ENCODE measurements at places on chromosomes 5 and 9. TPM values are rescaled to one million over a fixed set of nuclear protein-coding genes. Genes with fewer than 3 reads are reported as not detected.

GRCh38 chr9:127133739-127134167, 11.3 kb upstream of the ANGPTL2 start:
- peak; percentile 65 for ATAC-seq

- ATAC-seq = no peak
These were observed 11.6 kb upstream of the CETN3 start for GRCh38 chr5:90421136-90421535.

DNA sequence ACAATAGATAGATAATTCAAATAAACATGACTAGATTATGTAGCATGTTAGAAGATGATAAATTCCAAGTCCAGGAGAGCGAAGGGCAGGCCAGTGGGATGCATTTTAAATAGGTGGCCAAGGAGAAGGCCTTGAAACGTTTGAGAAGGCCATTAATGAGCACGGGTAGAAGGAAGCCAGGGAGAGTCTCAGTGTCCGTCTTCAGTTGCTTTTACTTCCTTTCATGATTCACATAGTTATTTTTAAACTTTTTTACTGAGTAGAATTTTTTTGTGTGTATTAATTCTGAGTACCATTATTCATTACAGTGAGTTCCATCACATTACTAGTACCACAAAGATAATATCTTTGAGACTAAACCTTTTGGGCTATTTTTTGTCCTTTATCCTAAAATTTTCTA, 259.2 kb downstream of the ARRDC3 start:
- ATAC-seq = no peak

DNA sequence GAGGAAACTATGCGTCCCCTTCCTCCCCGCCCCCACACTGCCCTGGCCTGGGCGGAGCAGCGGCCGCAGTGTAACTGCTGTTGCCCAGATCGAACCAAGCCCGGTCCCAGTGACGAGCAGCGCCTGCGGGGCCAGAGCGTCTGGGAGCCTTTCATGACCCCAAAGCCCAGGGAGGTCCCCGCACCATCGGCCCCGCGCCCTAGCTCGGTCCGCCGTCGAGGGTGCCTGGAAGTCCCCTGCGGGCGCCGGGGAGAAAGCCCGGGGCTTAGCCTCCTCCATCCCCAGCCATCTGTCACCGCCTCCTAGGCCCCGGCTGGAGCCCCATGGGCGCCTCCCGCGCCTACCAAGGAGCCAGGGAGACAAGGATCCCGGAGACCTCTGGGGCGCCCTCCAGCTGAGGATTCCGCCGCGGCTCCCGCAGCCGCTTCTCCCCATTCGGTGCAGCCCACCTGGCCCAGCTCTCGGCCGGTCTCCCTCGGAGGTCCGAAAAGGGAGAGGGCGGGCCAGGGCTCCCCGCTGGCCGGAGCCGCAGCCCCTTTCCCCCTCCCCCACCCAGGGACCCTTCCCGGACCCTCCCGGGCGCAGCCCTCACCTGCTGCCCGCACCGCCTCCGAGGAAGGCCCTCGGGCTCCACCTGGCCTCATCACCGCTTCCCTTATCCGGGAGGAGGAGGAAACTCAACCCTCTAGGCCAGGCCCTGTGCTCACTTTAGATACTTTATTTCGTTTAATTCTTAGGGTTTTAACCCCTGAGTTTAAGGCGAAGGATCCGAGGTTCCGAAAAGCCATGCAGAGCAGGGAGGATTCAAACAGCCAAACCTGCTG, 45.6 kb downstream of the APTX start:
- ATAC-seq = no peak

DNA sequence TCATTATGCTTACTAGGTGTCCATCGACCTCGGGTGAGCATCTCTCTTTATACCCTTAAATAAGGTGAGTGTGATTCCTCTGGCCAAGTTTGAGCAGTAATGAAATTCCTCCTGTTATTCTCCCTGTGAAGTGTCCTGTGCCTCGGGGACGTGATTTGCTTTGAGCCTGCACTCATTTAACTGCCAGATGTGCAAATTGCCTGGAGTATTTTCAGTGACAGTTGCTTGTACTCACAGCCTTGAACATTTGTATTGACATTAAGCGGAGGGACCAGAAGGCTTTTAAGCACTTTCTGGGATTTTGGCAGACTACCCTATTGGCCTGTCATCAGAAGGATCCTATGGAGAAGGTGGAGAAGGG, 126.9 kb downstream of the DOCK2 start:
- ATAC-seq = no peak

- ATAC-seq = no peak
These were observed 36.2 kb upstream of the DAP start for GRCh38 chr5:10797261-10797660.

DNA sequence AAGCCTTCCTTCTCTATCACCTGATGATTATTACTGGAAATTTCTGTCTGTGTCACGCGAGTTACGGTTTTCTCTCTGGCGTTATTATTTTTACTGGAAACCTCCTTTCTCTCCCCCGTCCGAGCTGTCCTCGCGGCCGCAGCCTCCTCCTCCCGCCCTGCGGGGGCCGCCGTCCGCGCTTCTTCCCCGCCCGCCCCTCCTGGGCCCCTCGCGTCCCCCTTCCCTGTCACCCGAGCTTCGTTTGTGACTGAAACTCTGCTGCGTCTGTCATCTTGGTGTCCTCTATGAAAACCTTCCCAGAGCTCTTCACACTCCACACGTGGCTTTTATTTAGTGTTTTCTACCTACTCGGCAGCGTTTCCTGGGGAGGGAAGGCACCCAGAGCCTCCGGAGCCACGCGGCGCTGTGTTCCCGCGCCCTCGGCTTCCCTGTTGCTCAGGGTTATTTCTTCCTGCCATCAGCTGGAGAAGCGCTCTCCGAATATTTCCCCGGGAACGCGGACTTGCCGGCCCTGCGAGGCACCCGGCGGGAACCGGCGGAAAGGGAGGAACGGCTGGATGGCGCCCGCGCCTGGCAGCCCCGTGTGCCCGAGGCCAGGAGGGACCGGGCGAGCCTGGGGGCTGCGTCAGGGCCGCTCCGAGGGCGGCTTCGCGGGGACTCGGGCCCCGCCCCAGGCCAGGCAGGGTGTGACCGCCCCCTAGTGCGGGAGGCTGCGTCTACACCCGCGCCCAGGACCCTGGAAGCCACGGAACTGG, 33.9 kb downstream of the TRIP13 start:
- ATAC-seq = peak; percentile 77

- ATAC-seq = no peak
These were observed 69.8 kb upstream of the RASEF start for GRCh38 chr9:83132768-83133167.

- ATAC-seq = no peak
These were observed 69.9 kb upstream of the PLPP1 start for GRCh38 chr5:55604611-55605067.

- no peak for ATAC-seq
These were observed 56.8 kb upstream of the TRAF1 start for GRCh38 chr9:120983259-120983837.

- ATAC-seq = peak; percentile 46
These were observed 40.4 kb upstream of the SYNPO start for GRCh38 chr5:150599917-150600511.

DNA sequence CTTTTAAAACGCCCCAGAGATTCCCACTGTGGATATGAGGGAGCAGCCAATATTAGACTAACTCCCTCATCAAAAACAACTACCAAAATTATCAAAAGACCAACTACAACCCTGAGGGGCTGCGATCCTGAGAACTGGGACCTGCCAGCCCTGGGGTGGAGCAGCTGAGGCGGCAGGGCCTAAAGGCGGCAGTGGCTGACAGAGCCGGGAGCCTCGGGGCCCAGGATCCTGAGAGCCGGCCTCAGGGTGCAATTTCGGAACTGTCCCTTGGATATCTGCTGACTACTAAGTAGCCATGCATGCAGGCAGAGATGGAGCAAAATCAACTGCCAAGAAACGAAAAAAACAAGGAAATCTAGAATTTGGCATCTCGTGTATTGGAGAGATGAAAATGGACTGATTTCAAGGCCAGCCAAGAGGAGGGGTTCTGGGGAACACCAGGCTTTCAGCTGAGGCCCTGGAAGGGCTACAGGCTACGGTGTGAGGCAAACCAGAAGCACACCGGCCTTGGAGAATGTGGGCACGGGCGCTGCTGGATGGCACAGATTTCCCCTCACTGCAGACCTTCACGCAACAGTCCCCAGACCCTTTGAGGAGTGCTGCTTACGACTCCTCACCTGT, 63.6 kb upstream of the UBAC1 start:
- ATAC-seq = no peak

DNA sequence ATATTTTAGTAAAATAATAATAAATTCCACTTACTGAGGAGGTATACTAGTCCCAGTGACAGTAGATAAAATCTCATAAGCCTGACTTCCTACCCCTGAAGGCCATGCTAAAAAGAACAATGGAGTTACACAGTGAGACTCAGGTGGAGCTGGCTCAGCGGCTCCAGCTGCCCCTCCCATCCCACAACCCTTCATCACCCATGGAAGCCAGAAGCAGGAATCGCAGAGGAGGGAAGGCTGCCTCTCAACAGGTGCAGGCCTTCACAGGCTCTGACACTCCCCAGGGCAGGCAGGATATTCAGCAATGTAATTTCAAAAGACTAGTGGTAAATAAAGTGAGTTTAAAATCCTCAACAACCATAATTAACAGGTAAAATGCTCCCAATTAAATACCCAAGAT, 67.5 kb downstream of the FANCC start:
- no peak for ATAC-seq

GRCh38 chr9:17802249-17802857, 223.5 kb downstream of the SH3GL2 start:
- no peak for ATAC-seq

- ATAC-seq = no peak
These were observed 631.6 kb upstream of the CDH18 start for GRCh38 chr5:20619591-20619990.

- ATAC-seq = no peak
These were observed 18.4 kb downstream of the GPX3 start for GRCh38 chr5:151038801-151039238.

- ATAC-seq = no peak
These were observed 566 bp downstream of the IRX2 start for GRCh38 chr5:2750758-2751464.

GRCh38 chr5:179289756-179290385, 55.4 kb downstream of the ADAMTS2 start:
- no peak for ATAC-seq

GRCh38 chr5:179215576-179215975, 129.7 kb downstream of the ADAMTS2 start:
- ATAC-seq = no peak

DNA sequence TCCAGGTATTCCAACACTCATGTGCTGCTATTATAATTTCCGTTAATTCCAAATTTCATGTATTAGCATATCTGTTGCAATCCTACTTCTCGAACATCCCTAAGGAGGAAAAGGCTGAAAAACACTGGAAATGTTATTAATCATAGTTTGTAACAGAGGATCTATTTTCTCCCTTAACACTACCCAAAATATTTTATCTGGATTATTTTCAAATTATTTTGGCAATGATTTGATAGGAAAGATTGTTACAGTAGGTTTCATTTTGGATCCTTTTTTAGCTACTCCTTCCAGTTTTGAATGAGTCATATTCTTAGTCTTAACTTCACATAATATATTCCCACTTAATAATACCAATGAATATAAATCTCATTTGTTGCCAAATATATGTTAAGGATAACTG, 13.9 kb upstream of the NAA35 start:
- ATAC-seq = peak; percentile 62

GRCh38 chr5:59487772-59488729, 405.5 kb downstream of the PDE4D start:
- no peak for ATAC-seq

DNA sequence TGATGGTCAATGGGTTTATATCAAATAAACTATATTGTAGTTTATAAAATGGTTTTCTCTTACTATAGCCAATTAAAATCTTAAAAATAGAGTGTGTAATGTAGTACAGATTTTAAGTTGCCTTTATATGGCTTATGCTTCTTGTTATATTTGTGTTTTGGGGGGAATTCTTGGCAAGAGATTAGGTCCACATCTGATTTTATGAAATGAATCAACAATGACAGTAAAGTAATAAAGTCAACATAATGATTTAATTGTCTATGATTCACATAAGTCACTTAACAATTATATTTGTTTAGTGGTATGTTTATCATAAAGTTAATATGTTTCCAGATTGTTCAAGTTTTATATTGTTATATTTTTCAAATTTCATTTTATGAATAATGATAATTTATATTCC, 164.8 kb downstream of the COMMD10 start:
- ATAC-seq = no peak

- no peak for ATAC-seq
These were observed 61.3 kb upstream of the MOCS2 start for GRCh38 chr5:53170746-53171349.

GRCh38 chr5:149586708-149587318, 5.5 kb downstream of the ARHGEF37 start:
- no peak for ATAC-seq

DMRTA1 gene
- total RNA-seq = 3.7 TPM

GDNF gene
- 4.7 TPM for total RNA-seq

GCNT1 gene
- 2.0 TPM for total RNA-seq

XRCC4 gene
- 3.7 TPM for total RNA-seq

TSSK1B gene
- total RNA-seq = not detected

CDC37L1 gene
- total RNA-seq = 61.4 TPM

TAS2R1 gene
- not detected for total RNA-seq

PCDHGB7 gene
- total RNA-seq = 19.3 TPM

IFNA13 gene
- not detected for total RNA-seq

IL5 gene
- total RNA-seq = not detected

CNOT8 gene
- total RNA-seq = 67.4 TPM

CDO1 gene
- 11.4 TPM for total RNA-seq

All from gastroesophageal sphincter (tissue), 4 donors.